ENCODE measurements at places on chromosomes 13 and 19. TPM values are rescaled to one million over a fixed set of nuclear protein-coding genes. Genes with fewer than 3 reads are reported as not detected.

TEX26 gene
- total RNA-seq = not detected

LRG1 gene
- 0.19 TPM for total RNA-seq

- no peak for DNase-seq
Observed at GRCh38 chr13:20499986-20500385, 25.7 kb downstream of the CRYL1 start.

DNA sequence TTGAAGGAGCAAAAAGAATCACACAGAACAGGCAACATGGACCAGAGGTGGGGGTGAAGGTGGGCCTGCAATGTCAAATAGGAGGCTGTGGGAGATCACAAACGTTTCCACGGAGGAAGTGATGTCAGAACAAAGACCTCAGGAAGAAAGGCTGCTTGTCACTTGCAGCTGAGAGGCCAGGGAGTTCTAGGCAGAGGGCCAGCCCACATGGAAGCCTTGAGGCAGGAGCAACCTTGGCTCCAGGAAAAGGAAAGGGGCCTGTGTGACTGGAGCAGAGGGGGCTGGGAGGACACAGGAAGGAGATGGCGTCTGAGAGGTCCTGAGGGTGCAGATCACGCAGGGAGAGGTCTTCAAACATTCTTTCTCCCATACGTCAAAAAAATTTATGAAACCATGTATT is 16.3 kb downstream of the ZNF160 start:
- DNase-seq = no peak

DNA sequence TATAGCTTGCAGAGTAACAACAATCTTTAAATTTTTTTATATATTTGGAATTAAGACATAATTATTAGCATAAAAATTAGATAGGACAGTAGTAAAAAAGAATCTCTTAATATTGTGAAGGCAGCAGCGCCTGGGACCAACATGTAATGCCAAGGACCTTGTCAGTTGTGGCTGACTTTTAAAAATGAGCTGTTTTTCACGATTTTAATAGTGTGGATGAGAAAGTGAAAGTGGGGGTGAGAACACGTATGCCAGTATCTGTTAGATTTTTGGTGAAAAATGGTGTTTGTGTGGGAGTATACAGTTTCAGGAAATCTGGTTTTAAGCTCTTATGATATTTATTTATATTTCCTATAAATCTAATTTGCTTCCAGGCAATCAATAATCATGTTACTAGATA is 125.2 kb downstream of the LMO7 start:
- peak; percentile 8 for DNase-seq

DNA sequence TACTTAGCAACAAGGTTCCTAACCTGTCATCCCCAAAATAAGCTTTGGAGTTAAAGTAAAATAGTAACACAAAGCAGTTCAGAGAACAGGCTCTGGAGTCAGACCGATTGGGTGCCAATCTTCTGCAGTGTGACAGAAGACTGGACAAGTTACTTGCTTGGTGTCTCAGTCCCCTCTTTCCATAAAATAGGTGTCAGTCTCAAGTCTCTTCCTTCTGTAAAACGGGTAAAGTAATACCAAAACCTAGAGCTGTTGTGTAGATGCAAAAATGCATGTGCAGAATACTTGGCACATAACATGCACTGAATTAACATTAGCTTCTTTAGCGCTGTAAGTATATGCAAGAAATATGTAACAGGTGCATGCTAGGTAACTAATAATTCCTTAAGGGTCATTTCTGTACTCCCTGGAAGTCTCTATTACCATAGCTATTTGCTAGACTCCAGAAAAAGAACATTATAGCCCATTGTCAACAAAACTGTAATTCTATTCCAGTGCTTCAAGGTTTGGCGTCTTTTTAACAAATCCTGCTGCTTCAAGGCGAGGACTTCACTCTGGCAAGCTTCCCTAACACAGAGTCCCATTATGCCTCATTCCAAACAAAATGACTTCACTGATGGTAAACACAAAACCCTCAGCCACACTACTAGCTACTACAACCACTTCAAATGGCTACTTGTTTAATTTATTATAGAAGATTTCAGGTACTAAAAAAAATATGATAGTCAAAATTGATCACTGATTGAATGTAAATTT is 32.8 kb downstream of the ELF1 start:
- DNase-seq = no peak

Measured in activated naive CD8-positive, alpha-beta T cell treated with anti-CD3 and anti-CD28 coated beads for 36 hours (primary cell).